ENCODE measurements at places on chromosomes 16 and 17. TPM values are rescaled to one million over a fixed set of nuclear protein-coding genes. Genes with fewer than 3 reads are reported as not detected.

DNA sequence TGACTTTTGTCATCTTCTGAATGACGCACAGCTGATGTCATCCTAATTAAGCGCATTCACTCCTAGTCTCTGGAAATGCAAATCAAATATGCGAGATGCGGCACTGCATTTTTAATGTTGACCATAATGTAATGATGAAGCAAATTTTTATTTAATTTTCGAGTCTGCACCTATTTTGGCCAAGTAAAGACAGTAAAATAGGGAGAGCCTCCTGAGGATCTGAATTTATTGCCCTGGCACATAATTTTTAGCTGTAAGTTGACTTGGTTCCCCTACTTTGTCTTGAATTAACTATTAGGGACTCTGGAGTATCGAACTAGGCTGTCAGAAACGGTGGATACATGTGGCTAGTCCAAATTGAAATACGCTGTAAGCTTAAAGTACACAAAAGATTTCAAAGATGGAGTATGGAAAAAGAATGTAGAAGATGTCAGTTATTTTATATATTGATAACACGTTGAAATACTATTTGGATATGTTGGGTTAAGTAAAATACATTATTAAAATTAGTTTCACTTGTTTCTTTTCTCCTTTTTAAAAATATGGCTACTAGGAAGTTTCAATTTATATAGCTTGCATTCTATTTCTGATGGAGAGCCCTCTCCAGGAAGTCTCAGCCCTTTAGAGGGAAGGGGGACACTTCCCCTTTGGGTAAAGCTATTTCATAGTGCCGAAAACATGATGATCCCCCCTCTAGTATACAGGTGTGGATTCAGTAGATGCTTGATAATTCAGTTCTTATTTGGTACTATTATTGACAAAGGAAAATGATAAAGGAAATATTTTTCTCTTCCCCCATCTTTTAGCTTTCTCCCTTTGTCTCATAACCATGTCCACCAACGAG, 991 bp downstream of the KPNA2 start:
- DNase-seq: peak; percentile 66

GRCh38 chr17:27241346-27241946, 52.5 kb upstream of the WSB1 start:
- DNase-seq: no peak

Gene ALDH3A1
- total RNA-seq: 0.17 TPM

GRCh38 chr17:9192010-9192409, 170.7 kb downstream of the NTN1 start:
- peak; percentile 51 for DNase-seq

- no peak for DNase-seq
Observed at GRCh38 chr17:17125136-17126084, 80.7 kb downstream of the PLD6 start.

GRCh38 chr16:87045466-87046216, 271.6 kb downstream of the C16orf95 start:
- DNase-seq: no peak

DNA sequence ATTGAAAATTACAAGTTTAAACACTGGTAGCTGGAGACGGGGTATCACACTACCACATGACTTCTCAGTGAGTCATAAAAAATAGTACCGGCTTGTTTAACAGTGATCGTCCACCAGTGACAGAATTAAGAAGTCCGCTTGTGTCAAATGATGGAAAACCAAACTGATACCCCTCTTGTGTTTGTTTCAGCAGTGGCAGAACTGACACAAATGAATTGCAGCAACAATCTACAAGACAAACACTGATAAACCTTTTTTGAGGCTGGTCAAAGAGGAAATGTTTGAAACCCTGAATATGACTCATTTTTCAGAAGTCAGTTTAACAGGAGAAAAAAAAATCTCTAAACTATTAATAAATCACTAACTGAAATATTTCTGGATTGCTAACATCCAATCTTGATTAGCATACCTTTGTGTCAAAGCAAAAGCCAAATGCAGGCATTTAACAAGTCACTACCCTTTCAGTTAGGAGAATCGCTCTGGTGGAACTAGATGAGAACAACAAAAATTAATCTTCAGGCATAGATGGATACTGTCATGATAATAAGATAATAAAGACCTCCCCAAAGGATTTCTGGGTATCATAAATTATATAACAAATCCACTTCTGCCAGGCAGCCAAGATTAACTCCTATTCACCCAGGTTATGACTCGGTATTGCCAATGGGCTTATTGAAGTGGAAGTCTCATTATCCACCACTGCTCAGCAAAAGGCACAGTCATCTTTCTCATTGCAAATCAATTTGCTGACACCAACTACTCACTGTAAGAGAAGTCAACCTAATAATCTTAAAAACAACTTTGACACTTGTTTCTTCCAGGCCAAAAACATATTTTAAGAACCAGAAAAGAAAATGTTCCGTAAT, 20.8 kb downstream of the DCUN1D3 start:
- DNase-seq: peak; percentile 62

GRCh38 chr17:9427465-9428315, 147.9 kb downstream of the STX8 start:
- DNase-seq: no peak

Gene TPPP3
- 3.8 TPM for total RNA-seq

- peak; percentile 16 for DNase-seq
Observed at GRCh38 chr16:88387941-88388627, 5.3 kb downstream of the ZNF469 start.

DNA sequence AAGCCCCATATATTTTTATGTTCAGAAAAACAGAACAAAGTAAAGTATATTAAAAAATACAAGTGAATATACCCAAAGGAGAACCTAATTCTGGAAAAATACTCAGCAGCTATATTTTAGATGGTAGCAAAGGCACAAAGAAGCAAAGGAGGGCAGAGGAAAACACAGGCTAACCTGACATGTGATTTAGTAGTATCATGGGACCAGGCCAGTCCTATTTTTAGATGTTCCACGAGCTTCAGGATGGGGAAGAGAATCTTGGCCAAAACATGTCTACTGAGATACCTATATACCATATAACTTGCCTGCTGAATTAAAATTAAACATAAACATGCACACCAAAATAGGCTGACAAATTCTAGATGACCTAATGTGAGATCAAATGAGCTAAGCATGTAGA, 32.9 kb downstream of the SMYD4 start:
- DNase-seq: no peak

Gene UTP4
- 14.4 TPM for total RNA-seq

- no peak for DNase-seq
Observed at GRCh38 chr17:74785096-74785980, 9.2 kb upstream of the NAT9 start.

- DNase-seq: no peak
Observed at GRCh38 chr17:58329810-58330537, 1.4 kb upstream of the TSPOAP1 start.

GRCh38 chr16:70692873-70693671, 7.2 kb upstream of the MTSS2 start:
- DNase-seq: no peak

GRCh38 chr16:56632156-56632847, at the start of gene MT1M:
Gene MT1M (plus strand): TSS chr16:56632659. CDS start chr16:56632732, 73 bp downstream.
- peak; percentile 23 for DNase-seq

DNA sequence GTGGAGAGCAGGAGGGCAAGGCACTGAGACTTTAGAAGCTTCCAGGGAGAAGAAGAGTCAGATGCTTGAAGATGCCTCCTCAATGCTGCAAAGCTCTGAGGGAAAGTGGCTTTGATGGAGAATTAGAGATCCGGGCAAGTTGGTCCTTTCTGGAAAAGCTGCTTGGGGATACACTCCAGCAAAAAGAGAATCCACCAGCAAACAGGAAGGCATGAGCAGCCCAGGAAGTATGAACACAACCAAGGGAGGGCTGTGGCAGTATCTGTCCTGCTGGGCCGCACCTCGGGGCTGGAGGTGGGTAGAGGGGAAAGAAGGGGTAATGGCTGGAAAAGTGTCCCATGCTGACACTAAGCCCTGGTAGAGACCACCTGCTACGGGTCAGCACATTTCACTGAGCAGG, 5.3 kb downstream of the LMF1 start:
- no peak for DNase-seq

DNA sequence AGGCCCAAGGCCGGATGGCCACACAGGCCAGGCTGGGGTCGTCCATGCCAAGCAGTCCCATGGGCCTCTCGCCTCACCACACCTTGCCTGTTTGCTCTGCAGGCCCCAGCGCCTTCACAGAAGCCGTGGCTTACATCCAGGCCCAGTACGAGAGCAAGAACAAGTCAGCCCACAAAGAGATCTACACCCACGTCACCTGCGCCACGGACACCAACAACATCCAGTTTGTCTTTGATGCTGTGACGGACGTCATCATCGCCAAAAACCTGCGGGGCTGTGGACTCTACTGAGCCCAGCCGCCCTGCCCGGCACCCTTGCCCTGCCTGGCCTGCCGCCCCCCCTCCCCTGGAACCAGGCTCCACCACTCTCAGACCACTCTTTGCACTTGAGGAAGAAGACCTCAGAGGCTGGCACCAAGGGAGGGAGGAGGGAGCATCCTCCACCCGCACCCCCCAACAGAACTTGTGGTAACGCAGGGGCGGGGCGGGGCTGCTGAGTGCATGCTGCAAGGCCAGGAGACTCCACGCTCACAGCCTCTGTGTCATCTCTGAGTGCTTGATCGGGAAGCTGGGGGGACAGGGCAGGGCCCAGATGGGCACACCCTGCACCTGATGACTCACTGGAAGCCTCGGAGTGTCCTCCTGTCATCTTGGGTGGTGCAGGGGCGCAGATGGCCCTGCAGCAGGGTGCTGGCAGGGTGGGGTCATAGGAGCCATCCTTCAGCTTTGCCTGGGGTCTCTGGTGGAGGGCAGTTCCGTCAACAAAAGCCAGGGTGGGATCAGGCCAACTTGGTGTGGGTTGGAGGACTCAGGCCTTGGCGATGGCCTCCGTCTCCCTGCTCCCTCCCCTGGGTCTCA, 81.5 kb downstream of the AMFR start:
- no peak for DNase-seq

- DNase-seq: no peak
Observed at GRCh38 chr17:60623415-60623814, 23.4 kb downstream of the PPM1D start.

- DNase-seq: peak; percentile 61
Observed at GRCh38 chr17:64245218-64246145, 17.6 kb downstream of the TEX2 start.

Gene PABPN1L
- not detected for total RNA-seq

DNA sequence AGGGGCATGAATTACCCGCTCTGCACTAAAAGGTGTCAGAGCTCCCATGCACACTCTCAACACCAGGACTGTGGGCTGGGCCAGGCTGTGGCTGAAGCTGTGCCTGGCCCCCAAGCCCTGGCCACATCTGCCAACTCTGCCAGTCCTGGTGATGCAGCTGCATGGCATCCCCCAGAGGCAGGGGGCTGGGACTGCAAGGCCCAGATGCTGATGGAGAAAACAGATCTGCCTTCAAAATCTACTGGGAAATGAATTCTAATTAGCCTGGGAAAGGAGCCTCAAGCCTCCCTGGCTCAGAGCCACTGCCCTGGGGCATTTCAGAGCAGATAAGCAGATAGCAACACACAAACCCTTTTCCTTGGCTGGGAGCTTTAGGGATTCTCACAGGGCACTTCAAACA, 3.4 kb downstream of the CHST6 start:
- no peak for DNase-seq

DNA sequence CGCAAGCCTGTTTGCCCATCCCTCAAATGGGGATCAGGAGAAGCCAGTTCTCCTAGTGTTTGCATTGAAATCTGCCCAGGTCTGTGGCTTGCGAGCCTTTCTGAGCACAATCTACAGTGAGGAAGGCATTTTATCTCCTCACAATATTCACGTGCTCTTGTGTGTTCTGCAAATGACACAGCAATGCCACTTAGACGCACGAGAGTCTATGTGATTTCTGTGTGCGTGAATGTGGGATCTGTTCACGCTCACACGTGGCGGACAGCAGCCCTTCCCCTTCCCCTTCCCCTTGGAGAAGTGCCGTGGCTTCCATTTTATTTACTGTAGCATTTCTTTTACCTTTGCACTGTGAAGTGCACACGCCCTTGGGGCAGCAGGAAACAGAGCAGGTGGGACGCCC, 17.7 kb upstream of the CBFA2T3 start:
- no peak for DNase-seq

DNA sequence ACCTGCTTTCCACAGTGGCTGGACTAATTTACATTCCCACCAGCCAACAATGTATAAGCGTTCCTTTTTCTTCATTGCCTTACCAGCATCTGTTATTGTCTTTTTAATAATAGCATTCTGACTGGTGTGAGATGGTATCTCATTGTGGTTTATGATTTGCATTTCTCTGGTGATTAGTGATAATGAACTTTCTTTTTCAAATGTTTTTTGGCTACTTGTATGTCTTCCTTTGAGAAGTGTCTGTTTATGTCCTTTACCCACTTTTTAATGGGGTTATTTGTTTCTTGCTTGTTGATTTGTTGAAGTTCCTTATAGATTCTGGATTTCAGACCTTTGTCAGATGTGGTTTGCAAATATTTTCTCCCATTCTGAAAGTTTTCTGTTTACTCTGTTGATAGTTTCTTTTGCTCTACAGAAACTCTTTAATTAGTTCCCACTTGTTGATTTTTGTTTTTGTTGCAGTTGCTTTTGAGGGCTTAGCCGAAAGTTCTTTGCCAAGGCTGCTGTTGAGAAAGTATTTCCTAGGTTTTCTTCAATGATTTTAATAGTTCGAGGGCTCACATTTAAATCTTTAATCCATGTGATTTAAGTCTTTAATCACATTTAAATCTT, 26.8 kb downstream of the ITGAM start:
- no peak for DNase-seq

Measured in fibroblast of lung (primary cell).